ENCODE measurements at places on chromosomes 7 and 10.

DNA sequence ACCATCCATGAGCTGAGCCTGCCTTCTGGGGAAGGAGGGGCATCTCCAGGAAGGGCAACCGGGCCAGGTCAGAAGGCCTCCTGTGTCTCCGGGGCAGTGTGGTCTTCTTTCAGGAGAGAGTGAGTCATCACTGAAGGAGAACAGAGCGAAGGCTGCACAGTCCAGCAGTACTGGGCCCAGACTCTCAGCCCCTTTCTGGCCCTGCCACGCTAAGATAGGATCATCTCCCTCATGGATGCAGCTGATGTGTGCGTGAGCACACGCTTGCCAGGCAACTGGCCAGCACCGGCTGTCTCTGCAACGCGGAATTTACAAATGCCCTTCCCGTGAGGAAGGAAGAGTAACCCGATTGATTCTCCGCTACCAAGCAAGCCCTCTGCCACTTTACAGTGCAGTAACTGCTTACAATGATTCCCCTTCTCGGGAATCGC is 328.2 kb downstream of the TNS3 start:
- no peak for DNase-seq

DNA sequence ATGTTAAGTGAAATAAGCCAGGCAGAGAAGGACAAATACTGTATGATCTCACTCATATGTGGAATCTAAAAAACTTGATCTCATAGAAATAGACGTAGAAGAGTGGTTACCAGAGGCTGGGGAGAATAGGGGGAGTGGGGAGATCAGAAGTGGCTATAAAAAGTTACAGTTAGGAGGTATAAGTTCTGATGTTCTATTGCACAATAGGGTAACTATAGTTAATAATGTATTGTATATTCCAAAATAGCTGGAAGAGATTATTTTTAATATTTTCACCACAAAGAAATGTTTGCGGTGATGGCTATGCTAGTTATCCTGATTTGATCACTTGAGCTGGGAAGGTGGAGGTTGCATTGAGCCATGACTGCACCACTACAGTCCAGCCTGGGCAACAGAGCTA is 53.8 kb downstream of the SLC18A2 start:
- no peak for DNase-seq

GRCh38 chr7:139797607-139798006 is 19.8 kb upstream of the HIPK2 start:
- no peak for DNase-seq

GRCh38 chr7:36082910-36083309 is 70.1 kb upstream of the EEPD1 start:
- DNase-seq: no peak

- DNase-seq: no peak
Observed at GRCh38 chr7:108375668-108376067, 80.6 kb downstream of the NRCAM start.

DNA sequence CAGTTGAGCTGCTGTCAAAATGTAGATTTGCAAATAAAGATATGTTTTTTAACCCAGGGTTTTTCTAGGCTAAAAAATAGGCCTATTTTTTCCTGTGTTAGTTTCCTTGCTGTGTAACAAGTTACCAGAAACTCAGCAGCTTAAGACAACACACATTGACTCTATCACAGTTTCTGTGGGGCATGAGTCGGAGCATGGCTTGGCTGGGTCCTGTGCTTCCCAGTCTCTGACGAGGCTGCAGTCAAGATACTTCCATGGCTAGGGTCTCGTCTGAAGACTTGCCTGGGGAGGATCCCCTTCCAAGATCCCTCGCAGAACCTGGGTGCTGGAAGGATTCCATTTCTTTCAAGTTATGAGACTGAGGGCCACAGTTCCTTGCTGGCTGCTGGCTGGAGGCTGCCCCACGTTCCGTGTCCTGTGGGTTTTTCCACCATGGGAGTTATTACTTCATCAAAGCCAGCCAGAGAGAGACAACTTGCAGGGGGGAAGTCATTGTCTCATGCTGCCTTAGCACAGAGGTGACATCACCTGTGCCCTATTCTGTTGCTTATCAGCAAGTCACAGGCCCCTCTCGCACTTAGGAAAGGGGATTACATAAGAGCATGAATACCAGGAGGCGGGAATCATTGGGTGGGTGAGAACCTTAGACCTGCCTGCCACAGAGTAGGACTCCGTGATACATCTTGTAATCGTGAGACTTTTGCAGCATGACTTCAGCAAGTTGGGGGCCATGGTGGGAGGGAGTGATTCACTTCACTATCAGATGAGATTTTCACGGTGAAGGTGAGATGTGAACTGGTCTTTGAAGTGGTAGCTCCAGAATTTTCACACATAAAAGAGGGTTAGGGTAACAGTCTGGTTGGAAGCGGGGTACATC is 77.9 kb downstream of the CCNY start:
- DNase-seq: no peak

GRCh38 chr7:36192877-36193276 is 39.8 kb downstream of the EEPD1 start:
- no peak for DNase-seq

- DNase-seq: no peak
Observed at GRCh38 chr10:55746002-55746401, 615.1 kb downstream of the ZWINT start.

- DNase-seq: no peak
Observed at GRCh38 chr7:142384493-142384922, 126.7 kb upstream of the PRSS58 start.

GRCh38 chr10:95694665-95695064 is 938 bp upstream of the TCTN3 start:
- DNase-seq: no peak

DNA sequence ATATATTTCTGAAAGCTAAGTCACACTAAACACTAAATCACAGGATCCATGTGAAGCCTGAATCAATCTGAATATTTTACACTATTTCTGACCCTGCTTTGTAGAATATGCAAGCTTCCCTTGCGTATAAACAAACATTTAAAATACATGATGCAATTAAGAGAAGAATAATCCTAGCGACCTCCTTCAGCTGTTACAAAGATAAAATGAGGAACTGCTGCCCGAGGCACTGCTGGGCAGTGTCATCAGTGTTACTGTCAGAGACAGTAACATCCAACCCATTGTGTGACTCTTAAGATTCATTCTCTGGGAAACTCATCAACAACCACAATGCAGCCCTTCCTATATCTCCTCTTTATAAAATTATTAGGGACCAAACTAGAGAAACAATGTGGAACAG is 61.6 kb downstream of the COBL start:
- no peak for DNase-seq

DNA sequence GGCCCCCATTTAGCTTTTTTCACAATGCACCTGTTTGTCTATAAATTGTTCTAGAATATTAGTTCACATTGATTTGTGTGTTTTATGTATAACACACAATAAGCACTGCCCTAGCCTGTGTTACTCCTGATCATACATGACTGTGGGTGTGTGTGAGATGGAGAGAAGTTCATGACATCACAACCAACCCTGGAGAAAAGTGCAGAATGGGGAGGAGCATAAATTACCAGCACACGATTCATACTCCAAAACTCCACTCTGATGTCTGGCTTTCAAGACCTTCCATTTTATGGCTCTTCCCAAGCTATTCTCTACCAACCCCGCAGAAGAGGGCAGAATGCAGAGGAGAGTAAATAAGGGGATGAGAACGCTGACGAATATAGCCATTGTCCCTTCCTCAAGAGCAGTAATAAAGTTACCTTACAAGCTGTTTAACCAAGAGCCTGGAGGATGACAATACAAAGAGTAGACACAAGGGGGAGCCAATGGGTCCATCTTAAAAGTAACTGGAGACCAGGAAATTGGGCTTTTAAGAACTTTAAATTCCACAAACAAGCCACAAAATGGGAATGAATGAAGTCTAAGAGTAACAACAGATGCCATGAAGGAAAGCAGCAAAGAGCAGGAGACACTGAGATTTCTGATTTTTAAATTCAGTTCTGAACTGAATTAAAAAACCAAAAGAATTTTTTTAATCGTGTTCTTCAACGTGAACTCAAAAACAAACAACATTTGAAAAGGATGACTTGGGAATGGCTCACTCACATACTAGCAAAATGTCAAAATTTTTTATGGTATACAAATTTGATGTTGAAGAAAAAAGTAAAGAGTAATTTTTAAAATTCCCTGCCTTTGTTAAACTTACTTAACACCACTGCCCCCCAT is 159.6 kb downstream of the PARD3 start:
- DNase-seq: no peak

DNA sequence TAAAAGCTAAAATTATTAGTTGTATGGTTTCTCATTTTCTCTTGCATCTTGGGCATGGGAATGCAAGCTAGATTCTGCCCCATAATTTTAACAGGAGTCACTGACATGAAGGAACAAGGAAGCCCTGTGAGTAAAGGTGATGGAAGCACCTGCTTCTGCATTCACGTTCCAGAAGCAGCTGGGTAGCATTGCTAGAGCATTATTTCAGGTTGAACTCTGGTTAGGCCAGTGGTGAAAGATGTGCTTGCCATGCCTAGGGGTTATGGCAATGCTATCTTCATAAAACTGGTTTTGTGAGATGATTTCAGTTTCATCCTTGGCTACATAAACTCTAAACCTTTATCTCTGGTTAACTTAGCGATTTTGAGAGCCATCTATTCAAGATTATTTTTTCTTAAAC is 151.4 kb downstream of the TFEC start:
- DNase-seq: no peak

GRCh38 chr10:79383974-79384606 is 36.8 kb downstream of the PPIF start:
- no peak for DNase-seq

DNA sequence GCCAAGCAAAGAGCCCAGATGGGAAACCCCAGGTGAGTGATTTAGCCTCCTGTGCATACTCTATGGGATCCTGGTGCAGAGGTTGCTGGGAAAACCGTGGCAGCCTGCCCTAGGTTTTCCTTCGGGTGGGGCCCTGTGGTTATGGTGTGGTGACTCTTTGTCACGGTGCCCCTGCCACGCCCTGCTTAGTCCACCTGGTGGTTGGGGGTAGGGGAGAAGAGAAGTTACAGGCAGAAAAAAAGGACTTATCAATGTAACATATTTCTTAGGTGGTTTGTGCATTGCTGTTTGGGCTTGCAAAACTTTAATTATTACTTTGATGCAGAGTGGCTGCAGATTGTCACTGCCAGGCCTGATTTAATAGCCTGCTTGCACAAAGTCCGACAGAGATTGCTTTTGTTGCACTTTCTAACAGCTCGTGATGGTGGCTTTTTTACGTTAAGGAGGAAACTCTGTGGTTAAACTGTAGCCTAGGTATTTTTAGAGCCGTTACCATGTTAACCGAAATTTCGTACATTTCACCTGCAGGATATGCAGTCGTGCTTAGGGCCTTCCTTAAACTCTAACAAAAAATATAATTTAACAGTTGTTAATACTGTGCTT is 197.4 kb downstream of the RNLS start:
- no peak for DNase-seq

DNA sequence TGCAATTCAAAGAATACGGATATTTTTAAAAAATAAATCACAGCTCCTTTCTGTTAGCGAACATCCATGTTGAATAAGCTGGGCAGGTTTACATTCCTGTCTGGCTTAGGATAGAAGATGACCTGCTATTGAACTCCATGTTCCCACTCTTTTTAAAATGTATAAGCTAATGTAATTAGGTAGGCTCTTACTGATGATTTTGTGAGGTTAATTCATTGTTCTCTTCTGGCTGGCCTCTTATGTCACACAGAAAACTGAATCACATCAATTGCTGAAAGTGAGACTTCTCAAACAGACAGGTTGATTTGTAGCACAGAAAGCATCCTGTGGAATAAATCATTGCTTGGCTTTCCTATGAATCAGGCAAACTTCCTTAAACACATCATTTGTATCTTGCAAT is 24.2 kb downstream of the HGF start:
- no peak for DNase-seq

DNA sequence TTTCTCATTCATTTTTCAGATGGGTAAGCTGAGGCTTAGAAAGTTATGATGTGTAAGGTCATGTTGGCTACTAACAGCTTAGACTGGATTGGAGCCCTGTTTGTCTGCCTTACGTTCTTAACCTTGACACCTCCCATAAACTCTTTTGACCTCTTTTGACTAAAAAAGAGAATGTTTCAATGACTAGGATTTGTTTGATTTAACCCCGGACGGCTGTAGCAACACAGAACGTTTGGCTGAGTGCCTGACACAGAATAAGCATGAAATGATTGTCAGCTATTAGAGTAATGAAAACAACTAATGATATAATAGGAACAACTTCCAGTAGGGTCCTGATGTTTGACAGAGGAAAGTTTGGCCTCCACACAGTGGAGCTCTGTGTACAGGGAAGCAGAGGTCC is 83.3 kb upstream of the PDZD8 start:
- no peak for DNase-seq

GRCh38 chr10:82925547-82925946 is 1050.6 kb downstream of the NRG3 start:
- DNase-seq: no peak

DNA sequence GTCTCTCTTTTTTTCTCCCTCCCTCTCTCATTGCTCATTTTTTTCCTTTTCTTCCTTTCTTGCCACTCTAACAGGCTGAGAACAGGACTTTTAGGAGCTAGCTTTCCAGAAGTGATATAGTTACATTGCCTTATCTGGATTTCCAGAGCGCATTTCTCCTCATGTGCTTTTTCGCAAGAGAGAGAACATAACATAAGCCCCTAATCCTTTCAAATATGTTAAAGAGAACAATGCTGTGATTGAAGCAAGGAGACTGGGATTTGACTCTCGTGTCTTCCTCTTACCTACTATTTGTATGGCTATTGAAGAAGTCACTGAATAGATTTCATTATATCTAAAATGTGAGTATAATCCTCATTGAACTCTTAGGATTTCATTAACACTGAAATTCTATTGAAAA is 101.2 kb upstream of the PRPS1L1 start:
- no peak for DNase-seq

GRCh38 chr7:148718431-148718830 is 19.7 kb downstream of the CUL1 start:
- no peak for DNase-seq

- no peak for DNase-seq
Observed at GRCh38 chr7:38563741-38564140, 67.4 kb downstream of the AMPH start.

GRCh38 chr7:45021604-45022296 is 21.7 kb downstream of the CCM2 start:
- DNase-seq: no peak

GRCh38 chr10:71219918-71220688 is 7.7 kb downstream of the UNC5B start:
- DNase-seq: no peak

- DNase-seq: no peak
Observed at GRCh38 chr7:102232611-102233286, 53.9 kb upstream of the SH2B2 start.

GRCh38 chr7:46759711-46760480 is 822.0 kb downstream of the TNS3 start:
- DNase-seq: no peak

DNA sequence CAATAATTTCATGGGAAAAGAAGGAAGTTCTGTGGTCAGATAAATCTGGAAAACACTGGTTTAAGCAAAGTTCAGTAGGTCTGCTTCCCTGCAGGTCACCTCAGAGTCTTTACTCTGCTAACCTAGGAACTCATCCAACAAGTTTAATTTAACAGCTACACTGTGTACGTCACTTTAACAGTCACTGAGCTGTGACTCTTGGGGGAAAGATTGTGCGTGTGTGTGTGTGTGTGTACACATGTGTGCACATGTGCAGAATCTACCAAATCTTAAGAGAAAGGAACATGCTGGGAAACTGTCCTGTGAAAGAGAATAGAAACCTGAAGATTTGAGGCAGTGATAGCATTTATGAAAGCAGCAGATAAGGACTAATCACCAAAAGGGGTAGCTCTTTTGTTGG is 62.6 kb downstream of the IKZF1 start:
- no peak for DNase-seq
